ENCODE measurements at places on chromosomes 7 and 10.

- no peak for DNase-seq
These were observed 144.1 kb downstream of the DLG5 start for GRCh38 chr10:77782328-77783061.

DNA sequence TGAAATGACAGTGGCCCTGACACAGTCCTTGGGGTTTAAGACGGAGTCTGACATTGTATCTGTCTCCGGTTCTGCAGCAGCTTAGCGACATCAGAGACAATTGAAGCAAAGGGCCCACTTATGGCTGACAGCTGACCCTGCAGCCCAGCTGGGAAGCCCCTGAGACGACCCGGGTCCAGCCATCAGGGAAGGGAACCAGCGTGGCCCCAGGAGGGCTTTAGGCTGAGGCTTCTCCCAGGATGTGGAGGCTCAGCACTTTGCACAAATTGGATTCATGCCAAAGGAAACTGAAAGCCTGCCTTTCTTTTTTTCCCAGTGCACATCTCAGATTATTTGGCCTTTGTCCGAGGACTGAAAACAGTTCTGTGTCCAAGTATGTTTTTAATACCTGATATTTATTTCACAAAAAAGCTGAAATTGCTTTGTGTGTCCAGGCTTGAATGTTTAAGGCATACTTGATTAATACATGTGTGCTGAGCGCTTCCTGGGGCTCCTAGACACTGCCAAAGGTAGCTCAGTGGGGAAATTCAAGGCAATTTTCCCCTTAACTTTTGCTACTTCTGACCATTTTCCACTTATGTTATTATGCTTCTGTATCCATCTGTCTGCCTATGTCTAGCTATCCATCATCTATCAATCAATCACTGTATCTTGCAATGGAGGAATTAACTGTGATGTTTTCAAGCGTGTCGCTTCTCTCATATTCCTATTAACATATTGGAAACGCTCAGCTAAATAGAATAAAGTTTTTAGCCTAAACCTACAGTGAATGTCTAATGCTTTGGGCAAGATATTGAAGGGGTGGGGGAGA, 34.8 kb downstream of the KLF6 start:
- peak; percentile 73 for DNase-seq

DNA sequence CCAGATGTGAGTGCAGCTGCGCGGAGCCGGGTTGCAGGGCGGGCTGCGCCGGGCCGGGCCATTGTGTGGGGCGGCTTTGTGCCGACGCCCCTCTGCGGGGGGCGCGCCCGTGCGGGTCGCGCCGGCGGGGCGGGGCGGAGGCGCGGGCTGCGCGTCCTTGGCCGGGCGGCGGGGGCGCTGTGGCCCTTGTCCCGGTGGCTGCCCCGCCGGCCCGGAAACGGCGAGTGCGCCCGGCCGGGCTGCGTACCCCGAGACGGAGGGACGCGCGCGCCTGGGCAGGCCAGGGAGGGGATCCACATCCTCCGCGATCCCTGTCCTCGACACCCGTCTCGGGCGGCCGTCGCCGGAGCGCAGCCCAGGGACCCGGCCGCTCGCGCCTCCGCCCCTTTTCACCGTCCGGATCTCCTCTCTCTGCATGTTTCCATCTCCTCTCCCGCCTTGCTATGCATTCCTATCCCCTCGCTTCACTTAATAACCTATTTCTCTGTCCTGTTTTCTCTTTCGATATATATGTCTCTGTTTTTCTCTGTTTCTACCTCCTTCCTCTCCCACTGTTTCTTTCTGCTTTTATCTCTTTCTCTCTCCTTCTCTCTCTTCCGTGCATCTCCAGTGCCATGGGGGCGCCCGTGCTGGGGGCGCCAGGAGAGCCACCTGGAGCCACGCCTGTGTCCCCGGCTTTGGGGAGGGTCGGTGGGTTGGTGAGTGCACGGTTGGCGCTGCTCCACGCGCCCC, 765 bp downstream of the PFKFB3 start:
- peak; percentile 82 for DNase-seq

DNA sequence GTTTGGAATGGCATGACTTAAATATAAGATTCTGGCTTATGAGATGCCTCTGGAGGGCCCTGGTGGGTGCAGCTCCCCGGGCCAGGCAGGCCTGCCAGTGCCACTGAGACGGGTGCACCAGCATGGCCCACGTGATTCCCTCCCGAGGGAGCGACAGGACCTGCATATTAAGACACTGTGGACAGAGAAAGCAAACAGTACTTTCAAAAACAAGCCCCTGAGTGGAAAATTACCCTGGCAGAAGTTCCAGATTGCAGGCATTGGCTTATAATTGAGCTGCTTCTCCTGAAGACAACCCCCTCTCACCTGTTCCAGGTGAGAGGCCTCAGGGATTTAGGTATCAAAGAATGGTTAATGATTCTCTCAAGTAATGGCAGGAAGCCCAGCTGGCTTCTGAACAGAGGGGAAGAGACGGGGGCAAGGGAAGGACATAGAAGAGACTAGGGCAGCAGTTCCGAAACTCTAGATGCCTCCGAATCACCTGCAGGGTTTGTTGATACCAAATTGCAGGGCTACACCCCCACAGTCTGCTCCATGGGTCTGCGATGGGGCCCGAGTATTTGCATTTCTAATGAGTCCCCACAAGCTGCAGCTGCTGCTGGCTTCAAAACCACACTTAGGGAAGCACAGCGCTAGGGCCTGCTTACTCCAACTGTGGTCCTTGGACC, 66.0 kb upstream of the DOCK1 start:
- DNase-seq, result no peak

DNA sequence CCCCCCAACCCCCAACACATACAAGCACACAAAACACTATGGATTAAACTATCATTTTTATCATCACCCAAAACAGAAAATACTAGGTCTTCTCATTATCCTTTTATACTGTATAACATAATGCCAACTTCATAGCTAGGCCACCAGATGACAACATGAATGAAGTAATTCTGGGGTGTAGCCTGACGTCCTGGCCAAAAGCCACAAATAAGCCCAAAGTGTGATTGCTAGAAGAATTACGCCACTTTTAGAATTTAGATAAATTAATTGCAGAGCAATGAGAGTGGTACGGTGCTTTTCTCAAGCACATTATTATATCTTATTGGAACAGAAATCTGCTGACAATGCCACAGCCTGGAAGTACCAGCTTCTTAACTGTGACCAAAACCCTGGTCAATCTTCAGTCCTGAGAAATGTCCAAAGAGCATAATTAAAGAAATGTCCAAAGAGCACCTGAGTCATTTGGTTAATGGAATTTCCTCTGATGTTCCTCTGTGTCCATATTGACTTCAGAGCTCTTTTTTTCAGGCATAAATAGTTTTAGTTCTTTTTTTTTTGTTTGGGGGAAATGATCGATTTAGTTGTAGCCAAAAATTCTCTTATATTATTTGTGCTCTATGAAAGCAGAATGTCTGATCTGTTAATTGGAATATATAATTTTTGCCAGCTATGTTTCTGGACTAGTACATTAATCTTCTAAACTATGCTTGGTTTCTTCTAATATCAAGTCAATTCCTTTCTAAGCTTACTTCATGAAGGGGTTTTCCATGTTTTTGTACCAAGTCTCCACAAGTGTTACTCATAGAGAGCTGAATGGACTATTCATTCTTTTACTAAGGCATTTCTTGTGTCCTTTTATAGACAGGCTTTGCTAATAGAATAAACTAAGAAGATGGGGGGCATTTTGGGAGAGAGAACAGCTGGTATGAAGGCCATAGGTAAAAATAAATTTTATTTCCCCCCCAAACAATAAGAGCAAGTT, 233.4 kb upstream of the SLC26A5 start:
- DNase-seq, result no peak
